SW 1271 (cell line): ENCODE measurements at places on chromosomes 3 and 15.
A peak's percentile ranks its signal among the peaks of the same experiment; 100 is the strongest.

DNA sequence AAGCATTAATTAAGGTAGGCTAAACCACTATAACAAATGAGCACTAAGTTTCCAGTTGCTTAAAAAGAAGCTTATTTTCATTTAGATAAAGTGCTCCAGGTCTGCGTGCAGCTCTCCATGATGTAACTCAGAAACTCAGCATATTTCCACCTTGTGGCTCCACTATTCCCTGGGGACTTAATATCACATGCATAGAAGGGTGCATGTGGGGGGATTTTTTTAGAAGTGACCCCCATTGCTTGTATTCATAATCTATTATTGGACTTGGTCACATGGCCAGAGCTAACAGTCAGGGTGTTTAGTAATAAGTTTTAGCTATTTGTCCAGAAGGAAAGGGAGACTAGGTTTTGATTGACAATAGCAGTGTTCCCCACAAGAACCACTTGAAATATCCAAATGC lies 86.8 kb downstream of the TMCO5A start:
- DNase-seq, result no peak

DNA sequence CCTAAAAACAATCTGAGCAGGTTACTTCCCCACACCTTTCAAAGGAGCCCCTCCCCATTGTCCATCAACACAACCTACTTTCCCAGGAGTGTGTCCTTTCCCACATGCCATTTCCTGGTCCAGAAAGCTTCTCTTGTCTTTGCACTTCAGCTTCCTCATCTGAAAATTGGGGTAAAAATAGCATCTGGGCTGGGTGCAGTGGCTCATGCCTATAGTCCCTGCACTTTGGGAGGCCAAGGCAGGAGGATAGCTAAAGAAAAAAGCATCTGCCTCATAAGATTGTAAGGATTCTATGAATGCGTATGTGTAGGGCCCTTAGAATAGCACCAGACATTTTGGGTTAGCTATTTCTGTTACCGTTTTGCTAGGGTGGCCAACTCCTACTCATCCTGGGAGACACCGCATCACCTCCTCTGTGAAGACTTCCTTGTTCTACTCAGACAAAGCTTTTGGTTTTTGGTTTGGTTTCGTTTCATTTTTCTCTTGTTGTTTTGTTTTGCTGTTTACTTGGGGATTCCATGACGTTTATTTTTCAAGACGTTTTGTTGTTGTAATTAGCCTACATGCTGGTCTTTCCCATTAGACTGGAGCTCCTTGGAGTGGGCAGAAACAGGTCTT lies 224.4 kb upstream of the TLE3 start:
- DNase-seq, result no peak

DNA sequence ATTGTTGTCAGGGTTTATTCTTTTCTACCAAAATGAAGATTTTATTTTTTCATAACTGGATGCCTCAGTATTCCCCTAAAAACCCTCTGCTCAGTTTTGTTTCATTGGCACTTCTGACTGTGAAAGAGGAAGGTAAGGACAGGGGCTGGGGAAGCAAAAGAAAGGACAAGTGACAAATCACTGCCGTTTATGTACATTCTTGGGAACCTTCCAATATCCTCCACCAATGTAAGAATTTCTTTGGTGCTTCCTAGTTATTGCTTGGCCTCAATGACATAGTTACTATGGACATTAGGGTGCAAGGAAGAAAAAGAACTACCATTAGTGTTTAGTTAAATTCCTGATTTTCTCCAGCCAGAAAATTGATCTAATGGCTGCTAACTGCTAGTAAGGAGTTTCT lies 131.0 kb upstream of the C15orf61 start:
- no peak for DNase-seq

GRCh38 chr3:78732471-78732870 lies 1035.3 kb downstream of the ROBO1 start:
- no peak for DNase-seq

- DNase-seq, result no peak
These were observed 10.8 kb downstream of the MBNL1 start for GRCh38 chr3:152279479-152279878.

- DNase-seq, result no peak
These were observed 26.2 kb downstream of the PDE8A start for GRCh38 chr15:85007741-85008397.

DNA sequence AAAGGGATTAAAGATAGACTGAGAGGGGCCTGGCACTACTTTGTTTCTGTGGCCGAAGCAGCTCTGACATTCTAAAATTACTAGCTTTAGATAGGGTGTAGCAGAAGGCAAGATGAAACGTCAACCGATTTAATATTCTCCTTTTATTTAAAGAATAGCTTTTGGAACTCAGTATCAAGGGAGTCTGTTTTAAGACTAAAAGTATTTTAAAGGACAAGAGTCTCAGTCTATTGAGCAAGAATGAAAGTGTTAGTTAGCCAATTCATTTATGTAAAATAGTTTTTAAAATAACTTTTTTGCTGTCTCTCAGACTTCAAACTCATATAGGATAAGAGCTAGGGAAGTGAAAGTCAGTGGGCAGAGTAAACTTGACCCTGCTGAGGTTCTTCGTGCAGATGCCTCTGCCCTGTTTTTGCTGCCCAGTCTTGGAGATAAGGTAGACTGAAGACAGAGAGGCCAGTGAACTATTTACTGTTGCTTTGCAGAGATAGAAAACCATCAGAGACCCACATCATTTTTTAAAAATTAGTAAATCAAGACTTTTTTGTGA lies 1090.9 kb downstream of the ROBO2 start:
- DNase-seq, result no peak

- peak; percentile 34 for DNase-seq
These were observed 12.4 kb downstream of the CIB1 start for GRCh38 chr15:90221246-90221900.

- no peak for DNase-seq
These were observed 617 bp upstream of the HPS3 start for GRCh38 chr3:149128821-149129220.

GRCh38 chr3:181782306-181782954 lies 70.7 kb downstream of the SOX2 start:
- no peak for DNase-seq

DNA sequence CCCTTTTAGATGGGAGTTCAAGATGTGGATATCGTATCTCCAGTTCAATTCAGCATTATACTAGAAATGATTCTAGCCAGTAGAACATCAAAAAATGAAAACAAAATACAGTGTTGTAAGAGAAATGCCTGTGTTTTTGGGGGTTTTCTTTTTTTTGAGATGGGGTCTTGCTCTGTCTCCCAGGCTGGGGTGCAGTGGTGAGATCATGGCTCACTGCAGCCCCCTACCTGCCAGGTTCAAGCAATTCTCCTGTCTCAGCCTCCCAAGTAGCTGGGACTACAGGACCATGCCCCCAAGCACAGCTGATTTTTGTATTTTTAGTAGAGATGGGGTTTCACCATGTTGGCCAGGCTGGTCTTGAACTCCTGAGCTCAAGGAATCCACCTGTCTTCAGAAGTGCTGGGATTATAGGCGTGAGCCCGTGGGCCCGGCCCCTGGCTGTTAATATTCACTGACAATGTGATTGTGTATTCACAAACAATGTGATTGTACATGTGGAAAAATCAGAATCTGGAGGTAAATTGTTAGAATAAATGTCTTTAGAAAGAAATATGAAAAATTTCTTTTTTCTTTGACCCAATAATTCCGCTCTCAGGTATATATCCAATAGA lies 59.0 kb downstream of the ARIH1 start:
- DNase-seq, result no peak

- DNase-seq, result no peak
These were observed 75.6 kb upstream of the SLC2A2 start for GRCh38 chr3:171101982-171102641.

- DNase-seq, result peak; percentile 14
These were observed 18.8 kb upstream of the JMJD7 start for GRCh38 chr15:41809121-41809520.

- DNase-seq, result peak; percentile 20
These were observed 698 bp downstream of the IL1RAP start for GRCh38 chr3:190514413-190515153.

DNA sequence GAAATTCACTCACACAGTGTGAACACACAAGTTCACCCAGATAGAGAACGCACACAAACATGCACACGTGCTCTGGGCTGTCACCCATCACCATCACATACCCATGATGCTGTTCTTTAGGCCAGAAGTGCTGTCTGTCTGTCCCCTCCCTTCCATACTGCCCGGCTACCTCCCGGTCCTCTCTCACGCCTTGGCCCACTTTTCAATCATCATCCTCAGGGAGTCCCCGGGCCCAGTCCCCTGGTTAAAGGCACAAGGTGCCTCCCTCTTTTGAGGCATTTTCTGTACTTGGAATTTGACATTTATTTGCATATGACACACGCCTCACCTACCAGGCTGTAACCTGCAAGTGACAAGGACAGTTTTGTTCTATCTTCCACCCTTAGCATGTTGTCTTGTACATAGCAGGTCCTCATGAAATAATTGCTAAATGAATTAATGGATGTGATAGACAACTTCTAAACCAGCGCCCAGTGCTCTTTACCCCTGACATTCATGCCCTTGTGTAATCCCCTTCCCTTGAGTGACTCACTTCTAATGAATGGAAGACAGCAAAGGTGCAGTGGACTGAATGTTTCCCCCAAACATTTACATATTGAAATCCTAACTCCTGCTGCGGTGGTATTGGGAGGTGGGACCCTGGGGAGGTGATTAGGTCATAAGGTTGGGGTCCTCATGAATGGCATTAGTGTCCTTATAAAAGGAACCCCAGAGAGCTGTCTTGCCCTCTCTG lies 73.9 kb upstream of the ADPGK start:
- DNase-seq, result no peak

- DNase-seq, result no peak
These were observed 137.4 kb downstream of the CMSS1 start for GRCh38 chr3:99954914-99955644.

DNA sequence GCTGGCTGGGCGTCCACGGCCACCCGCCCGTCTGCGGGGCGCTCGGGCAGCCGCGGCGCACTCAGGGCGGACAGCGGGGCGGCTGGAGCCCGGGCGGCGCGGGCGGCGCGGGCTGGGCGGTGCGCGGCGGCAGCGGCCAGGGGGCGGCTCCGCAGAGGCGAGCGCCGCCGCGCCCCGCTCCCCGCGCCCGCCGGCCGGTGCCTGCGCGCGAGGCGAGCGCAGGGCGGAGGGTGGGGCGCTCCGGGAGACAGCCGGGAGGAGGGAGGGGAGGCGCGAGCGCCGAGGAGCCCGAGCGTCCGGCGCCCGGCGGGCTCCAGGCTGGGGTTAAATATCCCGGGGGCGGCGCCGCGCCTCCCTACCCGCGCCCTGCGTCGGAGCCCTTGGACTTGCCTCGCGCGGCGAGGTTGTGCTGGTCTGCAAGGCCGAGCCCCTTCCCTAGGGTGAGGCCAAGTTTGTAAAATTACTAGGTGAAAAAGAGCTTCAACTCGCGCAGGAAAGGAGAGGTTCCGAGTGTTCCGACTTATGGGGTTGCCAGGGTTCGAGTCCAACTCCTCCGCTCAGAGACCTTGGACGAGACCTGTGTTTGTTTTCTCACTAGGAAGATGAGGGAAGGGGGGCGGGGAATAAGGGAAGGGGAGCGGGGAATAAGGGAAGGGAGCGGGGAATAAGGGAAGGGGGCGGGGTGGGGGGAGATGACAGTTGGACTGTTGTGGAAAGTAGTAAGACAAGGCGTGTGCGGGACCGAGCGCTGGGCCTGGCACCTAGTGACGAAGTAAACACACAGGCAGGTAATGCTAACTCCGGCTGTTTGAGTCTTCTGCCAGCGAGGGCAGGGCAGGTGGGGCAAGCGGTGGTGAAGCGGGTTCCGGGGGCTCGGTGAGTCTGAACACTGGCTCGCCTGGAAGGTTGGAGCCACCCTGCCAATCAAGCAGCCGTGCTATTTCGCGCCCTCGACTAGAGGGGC lies at the start of gene TNFAIP8L3:
Gene TNFAIP8L3, minus strand, starts transcription at position 301 of the 964 bp plus-strand sequence. CDS start 311 bp downstream, outside the sequence.
- DNase-seq, result no peak

- DNase-seq, result no peak
These were observed 8.2 kb downstream of the SNX33 start for GRCh38 chr15:75655931-75656330.

DNA sequence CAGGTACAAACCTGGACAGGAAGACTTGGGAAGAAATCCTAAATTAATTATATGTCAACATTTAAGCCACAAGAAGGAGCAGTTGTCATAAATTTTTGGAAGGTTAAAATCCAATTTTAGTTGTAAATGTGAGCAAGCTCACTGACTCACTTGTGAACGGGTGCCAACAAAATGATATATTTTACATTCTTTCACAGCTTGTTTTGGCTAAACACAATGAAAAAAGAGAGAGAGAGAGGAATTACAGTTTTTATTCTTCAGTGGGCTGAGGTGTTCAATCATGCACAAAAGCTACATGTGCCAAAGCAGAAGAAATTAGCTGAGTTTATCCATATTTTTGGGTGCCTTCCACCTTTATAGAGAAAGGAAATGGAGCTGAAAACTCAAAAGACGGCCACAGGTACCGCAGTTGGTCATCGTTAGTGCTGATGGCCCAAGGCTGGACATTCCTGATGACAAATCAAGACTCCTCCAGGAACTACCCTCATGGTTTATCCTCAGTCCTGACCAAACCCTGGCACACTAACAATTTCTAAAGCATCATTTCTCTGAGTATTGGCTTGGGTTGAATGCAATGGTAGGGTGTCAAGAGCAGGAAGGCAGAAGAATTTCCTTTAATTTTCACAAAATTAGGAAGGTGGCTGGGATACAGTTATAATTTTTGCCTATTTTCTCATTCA lies 37.6 kb upstream of the WNT5A start:
- no peak for DNase-seq

- no peak for DNase-seq
These were observed 75.4 kb downstream of the CLSTN2 start for GRCh38 chr3:140010391-140010790.

- no peak for DNase-seq
These were observed 257.0 kb downstream of the CD47 start for GRCh38 chr3:107833722-107834416.

DNA sequence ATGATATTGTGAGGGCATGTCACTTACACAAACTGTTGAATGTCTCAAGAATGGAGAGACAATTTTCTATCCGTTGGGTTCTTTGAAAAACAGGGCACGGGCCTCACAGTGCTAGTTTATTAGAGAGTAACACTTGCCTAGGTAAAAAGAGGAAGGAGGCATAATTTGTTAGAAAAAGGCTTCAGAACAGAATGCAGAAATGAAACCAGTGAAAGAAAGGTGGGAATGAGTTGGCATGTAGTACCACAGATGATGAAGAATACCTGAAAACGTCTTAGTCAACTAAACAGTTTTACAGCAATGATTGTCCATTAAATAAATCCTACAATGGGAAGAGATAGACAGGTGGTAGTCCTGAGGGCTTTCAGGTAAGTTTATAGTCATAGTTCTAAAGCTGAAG lies 1399.7 kb upstream of the CADM2 start:
- no peak for DNase-seq

- no peak for DNase-seq
These were observed 39.3 kb downstream of the CGNL1 start for GRCh38 chr15:57415602-57416001.
